ENCODE measurements at places on chromosomes 11 and 22. TPM values are rescaled to one million over a fixed set of nuclear protein-coding genes. Genes with fewer than 3 reads are reported as not detected.

DNA sequence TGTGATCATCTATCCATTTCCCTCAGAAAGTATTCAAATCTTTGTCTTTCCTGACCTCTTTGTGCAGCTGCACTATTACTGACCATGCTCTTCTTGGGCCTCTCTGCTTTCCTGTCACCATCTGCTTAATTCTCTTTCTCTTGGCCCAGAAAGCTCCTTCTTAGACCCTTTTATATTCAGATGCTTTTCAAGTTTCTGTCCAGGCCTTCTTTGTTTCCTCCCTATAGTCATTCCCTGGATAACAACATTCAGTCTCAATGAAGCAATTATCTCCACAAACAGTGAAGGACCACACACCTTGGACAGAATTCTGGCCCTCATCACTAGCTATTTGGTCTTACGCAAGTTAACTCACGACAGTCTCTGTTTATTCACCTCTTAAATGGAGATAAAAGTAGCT, 89.7 kb downstream of the LARGE2 start:
- no peak overlapping the region for H3K4me3 ChIP-seq
- peak overlapping the region; percentile 62 for H3K27ac ChIP-seq
- peaks cover 6% of the 10 kb centered on the region for H3K4me1 ChIP-seq
- no peaks in the 10 kb centered on the region for H3K27me3 ChIP-seq
- DNase-seq: no peak

The CASP4 gene
- not detected for total RNA-seq

GRCh38 chr11:118915941-118916841, 9.5 kb downstream of the BCL9L start:
- peak overlapping the region; percentile 75 for H3K27ac ChIP-seq
- H3K4me1 ChIP-seq: peaks cover 76% of the 10 kb centered on the region
- no peak for DNase-seq
- H3K4me3 ChIP-seq: peak overlapping the region; percentile 46
- H3K36me3 ChIP-seq: no peaks in the 10 kb centered on the region

GRCh38 chr11:126776119-126776518, 224.5 kb downstream of the KIRREL3 start:
- no peak overlapping the region for H3K4me3 ChIP-seq
- H3K4me1 ChIP-seq: peaks cover 3% of the 10 kb centered on the region
- no peaks in the 10 kb centered on the region for H3K36me3 ChIP-seq
